ENCODE measurements at places on chromosomes 7 and 10.

DNA sequence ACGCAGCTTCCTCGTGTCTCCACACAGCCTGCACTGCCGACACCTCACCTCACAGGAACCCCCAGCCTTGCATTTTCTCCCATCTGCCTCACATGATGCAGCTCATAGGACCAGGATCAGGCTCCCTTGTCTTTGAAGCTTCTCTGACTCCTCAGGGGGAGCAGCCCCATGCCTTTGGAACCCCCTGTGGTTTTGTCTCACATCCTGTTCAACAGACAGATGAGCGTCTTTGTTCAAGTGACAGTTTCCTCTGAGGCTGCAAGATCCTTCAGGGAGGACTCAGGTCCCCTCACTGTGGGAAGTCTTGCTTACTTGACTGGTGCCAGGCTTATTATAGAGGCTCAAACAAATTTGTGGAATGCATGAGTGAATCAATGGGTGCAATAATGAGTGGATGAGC, 667.1 kb downstream of the INHBA start:
- H3K27ac ChIP-seq: no peak overlapping the region
- no peaks in the 10 kb centered on the region for H3K27me3 ChIP-seq
- no peaks in the 10 kb centered on the region for H3K4me1 ChIP-seq
- DNase-seq: no peak
- H3K4me3 ChIP-seq: no peak overlapping the region
- no peaks in the 10 kb centered on the region for H3K36me3 ChIP-seq

DNA sequence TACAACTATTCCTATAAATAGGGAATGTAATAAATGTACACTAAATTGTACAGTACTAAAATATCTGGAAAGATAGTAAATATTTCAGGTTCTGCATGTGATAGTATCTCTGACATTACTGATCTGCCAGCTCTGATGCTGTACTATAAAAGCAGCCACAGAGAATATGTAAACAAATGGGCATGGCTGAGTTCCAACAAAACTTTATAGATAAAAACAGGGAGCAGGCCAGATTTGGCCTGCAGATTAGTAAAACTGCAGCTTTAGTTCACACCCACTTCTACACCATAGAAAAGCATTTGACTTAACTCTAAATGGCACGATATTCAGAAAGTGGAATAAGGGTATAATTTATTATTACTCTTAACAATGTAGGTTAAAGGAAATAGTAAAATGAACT, 18.8 kb upstream of the TLL2 start:
- H3K27me3 ChIP-seq: no peaks in the 10 kb centered on the region
- H3K36me3 ChIP-seq: peaks cover 41% of the 10 kb centered on the region
- DNase-seq: no peak
- peaks cover 11% of the 10 kb centered on the region for H3K4me1 ChIP-seq
- H3K27ac ChIP-seq: no peak overlapping the region
- H3K4me3 ChIP-seq: no peak overlapping the region

GRCh38 chr10:50387732-50388073, 136.4 kb upstream of the ASAH2 start:
- peaks cover 4% of the 10 kb centered on the region for H3K36me3 ChIP-seq
- no peaks in the 10 kb centered on the region for H3K27me3 ChIP-seq
- DNase-seq: no peak
- peak overlapping the region; percentile 39 for H3K27ac ChIP-seq
- peaks cover 36% of the 10 kb centered on the region for H3K4me1 ChIP-seq

- H3K36me3 ChIP-seq: peaks cover 1% of the 10 kb centered on the region
- no peak overlapping the region for H3K4me3 ChIP-seq
- no peak for DNase-seq
- no peaks in the 10 kb centered on the region for H3K4me1 ChIP-seq
- no peaks in the 10 kb centered on the region for H3K27me3 ChIP-seq
Observed at GRCh38 chr7:151659219-151659618, 139.5 kb upstream of the RHEB start.

All from central memory CD8-positive, alpha-beta T cell (primary cell).